ENCODE measurements at places on chromosomes 6 and 20.

DNA sequence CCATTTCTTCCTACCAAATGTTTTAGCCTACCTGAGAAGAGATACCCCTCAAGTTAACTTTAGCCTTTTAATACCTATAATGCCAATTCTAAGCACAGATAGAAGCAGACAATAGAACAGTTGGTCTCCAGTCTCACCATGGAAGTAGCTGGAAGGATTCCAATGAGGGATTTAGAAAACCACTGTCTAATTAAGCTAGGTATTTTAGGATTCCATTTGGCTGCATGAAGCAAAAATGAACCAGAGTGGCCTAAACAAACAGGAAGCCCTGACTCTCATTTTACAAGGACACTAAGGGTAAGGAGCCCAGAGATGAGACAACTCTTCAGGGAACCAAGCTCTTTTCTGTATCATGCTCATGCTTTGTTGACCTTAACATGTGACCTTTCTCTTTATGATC, 199.2 kb downstream of the ALDH8A1 start:
- DNase-seq, result no peak

GRCh38 chr6:113713665-113714064, 143.5 kb upstream of the MARCKS start:
- DNase-seq, result no peak

- no peak for DNase-seq
Observed at GRCh38 chr6:4912559-4912958, 91.3 kb downstream of the RPP40 start.

DNA sequence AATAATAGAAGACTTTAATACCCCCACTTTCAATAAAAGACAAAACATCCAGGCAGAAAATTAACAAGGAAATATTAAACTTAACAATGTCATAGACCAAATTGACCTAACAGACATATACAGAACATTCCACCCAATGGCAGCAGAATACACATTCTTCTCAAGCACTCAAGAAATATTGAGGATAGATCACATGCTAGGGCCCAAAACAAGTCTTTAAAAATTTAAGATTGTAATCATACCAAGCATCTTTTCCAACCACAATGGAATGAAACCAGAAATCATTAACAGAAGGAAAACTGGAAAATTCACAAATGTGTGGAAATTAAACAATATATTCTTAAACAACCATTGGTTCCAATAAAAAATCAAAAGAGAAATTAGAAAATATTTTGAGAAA, 161.0 kb downstream of the COL12A1 start:
- no peak for DNase-seq

DNA sequence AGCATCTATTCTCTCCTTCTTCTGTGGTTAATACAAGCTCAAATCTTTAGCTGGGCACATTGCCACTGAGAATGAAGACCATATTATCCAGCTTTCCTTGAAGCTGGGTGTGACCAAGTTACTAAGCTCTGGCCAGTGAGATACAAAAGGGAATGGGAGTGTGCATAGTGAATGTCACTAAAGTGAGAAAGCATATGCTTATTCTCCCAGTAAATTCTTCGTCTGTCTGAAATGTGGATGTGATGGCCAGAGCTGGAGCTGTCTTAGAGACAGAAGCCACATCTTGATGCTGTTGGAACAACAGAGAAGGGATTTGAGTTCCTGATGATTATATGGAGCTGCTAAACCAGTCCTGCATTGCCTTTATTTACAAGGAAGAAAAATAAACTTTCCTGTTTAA, 60.1 kb downstream of the SESN1 start:
- DNase-seq, result no peak

DNA sequence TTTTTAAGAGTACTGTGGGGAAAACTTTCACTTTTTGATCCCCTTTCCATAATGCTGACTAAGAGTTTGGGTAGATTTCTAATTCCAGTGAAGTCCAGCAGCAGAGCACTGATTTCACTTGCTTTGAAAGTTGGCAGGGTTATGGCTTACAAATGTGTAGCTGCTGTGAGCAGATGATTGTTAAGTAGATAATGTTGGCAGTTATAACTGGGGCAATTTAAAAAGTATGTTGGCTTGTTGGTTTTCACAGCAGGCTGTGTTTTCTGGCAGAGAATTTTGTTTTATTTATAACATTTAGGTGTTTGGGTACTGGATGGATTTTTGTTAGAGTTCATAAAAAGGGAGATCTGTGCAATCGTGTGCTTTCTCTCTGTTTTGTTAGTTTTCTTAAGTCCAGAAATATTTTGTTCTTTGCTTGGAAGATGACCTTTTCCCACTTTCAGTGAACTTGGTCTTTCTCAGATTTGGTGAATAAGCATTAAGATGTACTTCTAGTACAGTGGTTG, 31.4 kb downstream of the AFDN start:
- no peak for DNase-seq

DNA sequence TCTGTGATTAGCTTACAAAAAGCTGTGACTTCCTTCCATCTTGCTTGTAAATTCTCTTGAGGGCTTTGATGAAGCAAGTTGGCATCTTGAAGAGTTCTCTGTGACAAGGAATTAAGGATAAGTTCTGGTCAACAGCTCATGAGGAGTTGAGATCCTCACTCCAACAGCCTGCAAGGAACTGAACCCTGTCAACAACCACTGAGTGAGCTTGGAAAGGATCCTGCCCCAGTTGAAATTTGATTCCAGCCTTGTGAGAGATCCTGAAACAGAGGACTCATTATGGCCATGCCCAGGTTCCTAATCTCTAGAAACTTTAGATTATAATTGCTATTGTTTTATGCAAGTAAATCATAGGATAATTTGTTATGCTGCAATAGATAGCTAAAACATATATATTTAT, 133.7 kb downstream of the PTCHD4 start:
- no peak for DNase-seq

DNA sequence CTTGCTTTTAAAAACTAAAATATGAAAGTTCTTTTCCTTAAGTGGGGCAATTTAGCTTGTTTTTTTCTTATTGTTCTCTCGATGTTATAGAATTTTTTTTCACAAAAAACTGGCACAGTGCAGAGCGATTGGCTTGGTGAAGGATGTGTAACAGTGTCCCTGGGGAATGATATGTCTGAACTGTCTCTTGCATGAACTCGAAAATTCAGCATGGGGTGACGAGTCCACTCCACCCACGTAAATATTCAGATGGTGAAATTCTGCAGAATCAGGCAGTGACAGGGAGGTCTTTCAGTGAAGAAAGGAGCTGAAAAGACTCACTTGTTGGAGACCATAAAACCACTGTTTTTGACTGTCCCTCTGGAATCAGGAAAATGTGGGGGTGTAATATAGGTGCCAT, 505.3 kb downstream of the MMUT start:
- DNase-seq, result no peak

DNA sequence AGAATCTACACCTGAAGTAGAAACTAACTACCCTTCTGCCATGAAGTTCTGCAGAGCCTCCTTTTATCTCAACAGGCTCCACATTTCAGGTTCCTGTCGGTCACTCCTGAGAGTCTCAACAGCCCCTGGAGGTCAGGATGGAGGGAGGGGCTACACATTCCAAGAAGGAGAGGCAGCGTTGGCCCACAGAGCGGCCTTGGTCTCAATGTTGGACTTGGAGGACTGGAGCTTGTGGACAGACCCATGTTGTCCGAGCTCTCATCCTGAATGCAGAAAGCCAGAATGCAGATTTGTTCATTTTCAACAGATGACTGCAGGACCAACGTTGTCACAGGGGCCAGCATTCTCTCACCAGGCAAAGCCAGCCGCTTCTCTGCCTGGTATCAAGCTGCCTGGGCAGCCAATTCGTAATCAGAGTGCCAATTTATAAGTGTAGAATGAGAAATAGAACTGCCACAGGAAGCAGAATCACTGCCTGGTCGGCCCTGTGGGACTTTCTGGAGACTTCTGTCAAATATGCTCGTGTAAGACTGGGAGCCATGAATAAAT, 212.5 kb upstream of the SNX9 start:
- DNase-seq, result no peak

DNA sequence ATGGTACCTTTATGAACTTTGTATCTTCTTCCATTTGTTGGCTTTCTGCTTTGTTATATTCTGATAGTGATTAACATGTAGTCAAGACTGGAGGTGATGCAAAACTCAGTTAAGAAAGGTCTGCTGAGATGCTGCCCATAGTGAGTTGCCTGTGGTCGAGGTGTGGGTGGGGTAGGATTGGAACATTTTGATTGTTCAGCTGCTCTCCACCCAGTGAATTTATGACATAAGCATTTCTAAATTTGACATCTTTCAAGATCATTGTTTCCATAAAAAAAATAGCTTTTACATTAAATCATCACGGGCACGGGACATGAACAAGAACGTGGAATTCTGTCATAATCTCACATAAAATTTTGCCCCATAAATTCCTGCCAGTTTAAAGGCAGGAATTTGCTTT, 146.6 kb upstream of the POU3F2 start:
- DNase-seq, result no peak

GRCh38 chr20:30611239-30611984, 646.1 kb upstream of the DEFB115 start:
- no peak for DNase-seq

GRCh38 chr6:134590004-134590403, 272.1 kb upstream of the SGK1 start:
- DNase-seq, result no peak

GRCh38 chr6:103675807-103676406, 1183.8 kb downstream of the HACE1 start:
- DNase-seq, result no peak

DNA sequence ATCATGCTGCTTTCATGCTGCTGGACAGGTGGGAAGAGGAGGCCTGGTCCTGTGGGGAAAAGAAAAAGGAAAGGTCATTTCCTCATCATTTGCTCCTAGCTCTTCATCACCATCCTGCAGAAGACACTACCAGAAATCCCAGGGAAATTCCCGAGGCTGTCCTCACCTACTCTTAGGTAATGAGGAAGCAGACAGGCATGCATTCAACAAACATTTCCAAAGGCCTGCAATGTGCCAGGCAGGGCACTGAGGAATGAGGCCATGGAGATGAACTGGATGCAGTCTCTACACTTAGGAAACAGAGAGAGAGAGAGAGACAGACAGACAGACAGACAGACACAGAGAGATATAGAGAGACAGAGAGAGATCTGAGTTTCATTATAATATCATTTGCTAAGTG, 83.0 kb upstream of the MRPS10 start:
- no peak for DNase-seq

- DNase-seq, result no peak
Observed at GRCh38 chr20:40844332-40844731, 155.3 kb upstream of the MAFB start.

GRCh38 chr6:36116943-36117342, 13.4 kb upstream of the MAPK13 start:
- DNase-seq, result no peak

DNA sequence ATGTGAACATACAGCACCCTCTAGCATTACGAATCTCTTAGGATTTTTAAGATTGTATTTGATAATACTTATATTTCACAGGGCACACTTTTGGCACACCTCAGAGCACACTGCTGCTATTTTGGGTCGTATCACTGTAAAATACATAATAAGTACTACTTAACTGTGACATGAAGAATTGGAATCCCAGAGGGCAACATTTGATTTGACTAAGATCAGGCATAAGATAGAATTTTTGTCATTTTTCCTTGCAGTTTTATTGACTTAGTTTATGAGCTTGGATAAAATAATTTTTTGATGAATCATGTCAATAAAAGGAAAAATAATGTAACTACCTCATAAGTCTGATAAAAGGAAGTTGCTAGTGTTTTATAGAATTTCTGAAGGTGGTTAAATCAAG, 22.4 kb downstream of the MRS2 start:
- no peak for DNase-seq

- no peak for DNase-seq
Observed at GRCh38 chr6:165268987-165269386, 40.4 kb downstream of the C6orf118 start.

DNA sequence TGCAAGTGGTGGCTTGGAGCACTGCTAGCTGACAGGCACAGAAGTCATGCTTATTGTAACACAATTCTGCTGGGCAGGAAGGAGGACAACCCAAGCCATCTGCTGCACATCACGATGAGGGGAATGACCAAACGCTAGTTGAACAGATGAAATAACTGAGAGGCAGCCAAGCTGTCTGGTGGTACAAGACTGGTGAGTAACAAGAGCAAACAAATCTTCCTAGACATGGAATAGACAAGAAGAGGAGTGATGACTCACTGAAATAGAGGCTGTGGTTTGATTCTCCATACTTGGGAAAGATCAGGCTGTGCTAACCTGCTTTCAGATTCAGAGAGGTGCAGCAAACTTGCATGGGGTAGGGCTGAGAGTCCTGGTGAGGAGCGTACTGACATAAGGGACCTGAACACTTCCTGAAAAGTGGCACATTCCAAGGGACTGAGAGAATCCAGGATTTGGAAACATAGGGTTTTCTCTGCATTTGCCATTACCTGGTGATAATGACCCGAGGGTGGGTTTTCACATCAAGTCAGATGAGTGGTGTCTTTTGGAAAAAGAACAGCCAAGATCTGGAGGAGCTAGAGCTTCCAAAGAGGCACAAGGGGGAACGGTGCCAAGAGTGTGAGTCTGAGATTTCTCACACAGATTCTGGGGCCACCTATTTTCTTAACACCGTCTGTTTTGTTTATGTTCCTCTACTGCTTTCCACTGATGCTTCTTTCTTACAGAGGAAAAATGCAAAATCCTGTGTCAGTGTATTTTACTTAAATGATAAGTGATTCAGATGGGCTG, 60.0 kb downstream of the PRL start:
- DNase-seq, result no peak

DNA sequence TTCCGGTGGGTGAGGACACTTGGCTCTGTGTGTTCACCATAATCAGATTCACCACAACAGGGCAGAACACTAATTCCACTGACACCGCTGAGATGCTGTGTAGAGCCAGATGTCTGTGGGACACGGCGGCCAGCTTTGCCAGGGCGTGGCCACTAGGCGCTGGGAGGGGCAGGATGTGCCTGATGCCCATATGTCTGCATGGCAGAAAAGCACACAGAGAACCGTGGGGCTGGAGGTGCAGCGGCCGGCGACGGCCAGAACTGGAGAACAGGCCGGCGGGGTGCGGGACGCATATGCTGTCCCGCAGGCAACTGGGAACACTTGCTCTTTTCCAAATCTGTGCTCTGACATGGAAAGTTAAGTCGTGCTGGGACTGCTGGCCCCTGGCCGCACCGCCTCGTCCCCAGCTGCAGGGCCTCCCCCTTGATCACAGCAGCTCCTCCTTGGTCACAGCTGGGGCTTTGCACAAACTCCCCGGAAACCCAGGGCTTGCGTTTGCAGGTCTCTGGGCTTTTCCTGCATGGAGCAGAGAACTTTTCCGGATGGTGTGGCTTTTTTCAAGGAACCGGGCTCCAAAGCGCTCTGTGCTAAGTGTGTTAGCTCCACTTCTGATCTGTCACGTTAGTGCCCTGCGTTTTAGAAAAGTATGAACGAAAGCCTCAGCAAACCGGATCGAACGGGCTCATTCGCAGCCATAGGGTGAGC, 31.1 kb downstream of the NTSR1 start:
- no peak for DNase-seq
